Fibroblast of lung (primary cell): ENCODE measurements at places on chromosomes 4 and X.

- DNase-seq, result no peak
Measured at GRCh38 chr4:39825090-39825489, 127.2 kb downstream of the UBE2K start.

DNA sequence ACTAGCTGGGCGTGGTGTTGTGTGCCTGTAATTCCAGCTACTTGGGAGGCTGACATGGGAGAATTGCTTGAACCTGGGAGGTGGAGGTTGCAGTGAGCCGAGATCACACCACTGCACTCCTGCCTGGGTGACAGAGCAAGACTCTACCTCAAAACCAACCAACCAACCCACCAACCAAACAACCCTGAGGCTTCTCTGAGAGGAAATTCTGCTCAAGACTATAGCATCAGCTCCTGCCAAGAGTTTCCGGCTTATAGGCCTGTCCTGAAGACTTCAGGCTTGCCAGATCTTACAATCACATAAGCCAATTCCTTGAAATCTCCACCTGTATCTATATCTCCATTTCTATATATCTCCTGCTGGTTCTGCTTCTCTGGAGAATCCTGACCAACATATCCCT, 173.8 kb upstream of the TBC1D9 start:
- no peak for DNase-seq

DNA sequence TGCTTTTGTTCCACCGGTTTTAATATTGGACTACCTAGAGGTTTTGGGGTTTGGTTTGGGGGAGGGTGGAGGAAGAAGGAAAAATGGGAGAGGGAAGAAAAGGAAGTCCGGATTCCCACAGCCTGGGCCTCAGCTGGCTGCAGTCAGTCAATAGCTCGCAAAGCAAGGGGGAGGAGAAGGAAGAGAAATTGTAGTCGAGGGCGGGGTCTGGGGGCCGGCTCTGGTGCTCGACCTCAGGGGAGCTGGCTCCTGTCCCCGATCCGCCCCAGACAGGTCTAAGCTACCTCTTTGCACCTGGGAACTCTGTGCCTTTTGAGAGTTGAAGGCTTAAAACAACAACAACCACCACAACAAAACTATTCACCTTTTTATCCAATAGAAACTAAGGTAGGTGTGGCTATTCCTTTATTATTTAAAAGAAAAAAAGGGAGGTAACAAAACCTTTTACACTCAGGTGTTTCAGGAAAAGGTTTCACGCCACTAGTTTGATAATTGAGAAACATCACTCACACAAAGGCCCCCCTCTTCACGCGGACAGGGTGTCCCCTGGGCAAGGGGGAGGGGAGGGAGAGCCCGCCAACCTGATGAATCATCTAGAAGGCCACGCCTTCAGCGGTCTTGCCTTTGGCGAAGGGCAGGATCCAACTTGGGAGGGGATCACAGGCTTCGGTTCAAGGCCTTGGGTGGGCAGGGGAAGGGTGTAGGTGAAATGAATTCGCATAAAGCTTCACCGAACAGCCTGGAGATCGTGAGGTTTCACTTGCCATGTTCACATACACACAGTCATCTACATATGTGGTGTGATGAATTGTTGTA, 1.6 kb upstream of the LNX1 start:
- peak; percentile 48 for DNase-seq

GRCh38 chr4:83362492-83363329, 28.1 kb upstream of the HPSE start:
- peak; percentile 55 for DNase-seq

GRCh38 chrX:17634542-17635207, 102.6 kb upstream of the SCML1 start:
- DNase-seq, result no peak

DNA sequence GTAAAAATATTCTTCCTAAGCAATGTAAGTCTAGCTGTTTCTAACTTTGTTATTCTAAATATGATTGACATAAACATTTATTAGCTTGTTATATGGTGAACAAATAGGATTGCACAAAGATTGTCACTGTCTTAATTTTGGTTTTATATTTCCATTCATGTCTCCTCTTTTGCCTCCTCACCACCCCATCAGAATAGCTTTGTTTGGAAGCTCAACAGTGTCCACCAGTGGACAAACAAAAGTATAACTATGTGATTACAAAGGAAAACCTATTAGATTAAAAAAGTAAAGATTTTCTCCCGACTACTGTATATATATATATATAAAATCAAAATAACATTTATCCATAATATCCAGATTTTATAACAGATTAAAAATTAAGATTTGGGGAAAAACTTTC, 468.2 kb downstream of the ZIC3 start:
- no peak for DNase-seq

DNA sequence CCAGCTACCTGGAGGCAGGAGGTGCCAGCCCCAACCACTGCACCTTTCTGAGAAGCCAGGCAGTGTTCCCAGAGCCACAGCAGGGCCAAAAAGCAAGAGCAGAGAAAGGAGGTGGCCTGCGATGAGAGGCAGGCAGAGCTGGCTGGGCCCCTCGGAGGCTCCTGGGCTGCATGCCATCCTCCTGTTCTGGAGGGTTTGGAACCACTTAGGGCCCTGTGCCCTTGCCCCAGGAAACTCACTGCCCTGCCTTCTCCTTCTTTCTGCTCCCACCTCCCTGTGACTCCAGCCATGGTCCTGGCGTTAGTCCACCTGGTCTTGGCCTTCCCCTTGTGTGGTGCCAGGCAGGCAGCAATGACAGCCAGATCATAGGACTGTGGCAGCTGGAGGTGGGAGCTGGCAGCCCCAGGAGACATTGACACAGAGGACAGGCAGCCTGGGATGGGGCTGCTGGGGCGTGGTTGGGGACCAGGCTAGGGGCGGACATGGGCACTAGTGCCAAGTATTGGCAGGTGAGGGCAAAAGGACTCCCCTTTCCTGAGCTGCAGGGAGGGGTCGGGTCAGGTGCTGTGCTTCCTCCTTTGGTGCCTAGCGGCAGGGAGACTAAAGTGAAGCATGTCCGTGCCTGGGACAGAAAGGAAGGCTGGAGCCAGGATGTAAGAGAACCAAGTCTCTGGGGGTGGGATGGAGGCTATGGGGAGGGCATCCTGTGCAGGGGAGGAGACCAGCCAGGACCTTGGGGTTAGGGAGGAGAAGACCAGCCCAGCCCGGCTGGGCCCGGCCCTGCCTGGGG, 1.4 kb downstream of the APLN start:
- no peak for DNase-seq

DNA sequence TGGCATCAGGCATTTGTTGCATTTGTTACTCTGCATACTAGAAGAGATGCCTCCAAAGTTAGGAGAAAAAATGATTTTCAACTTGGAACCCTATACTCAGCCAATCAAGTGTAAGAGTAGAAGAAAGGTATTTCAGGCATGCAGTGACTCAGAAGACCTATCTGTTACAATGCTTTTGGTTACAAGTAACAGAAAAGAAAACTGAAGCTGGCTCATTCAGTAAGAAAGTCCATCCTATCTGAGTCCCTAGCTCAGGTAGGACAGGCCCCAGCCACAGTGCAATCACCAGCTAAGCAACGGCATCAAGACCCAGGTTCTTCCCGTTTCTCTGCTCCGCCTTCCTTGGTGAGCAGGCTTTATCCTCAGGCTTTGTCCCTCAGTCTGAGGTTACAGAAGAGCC, 23.3 kb downstream of the MECP2 start:
- DNase-seq, result peak; percentile 44

DNA sequence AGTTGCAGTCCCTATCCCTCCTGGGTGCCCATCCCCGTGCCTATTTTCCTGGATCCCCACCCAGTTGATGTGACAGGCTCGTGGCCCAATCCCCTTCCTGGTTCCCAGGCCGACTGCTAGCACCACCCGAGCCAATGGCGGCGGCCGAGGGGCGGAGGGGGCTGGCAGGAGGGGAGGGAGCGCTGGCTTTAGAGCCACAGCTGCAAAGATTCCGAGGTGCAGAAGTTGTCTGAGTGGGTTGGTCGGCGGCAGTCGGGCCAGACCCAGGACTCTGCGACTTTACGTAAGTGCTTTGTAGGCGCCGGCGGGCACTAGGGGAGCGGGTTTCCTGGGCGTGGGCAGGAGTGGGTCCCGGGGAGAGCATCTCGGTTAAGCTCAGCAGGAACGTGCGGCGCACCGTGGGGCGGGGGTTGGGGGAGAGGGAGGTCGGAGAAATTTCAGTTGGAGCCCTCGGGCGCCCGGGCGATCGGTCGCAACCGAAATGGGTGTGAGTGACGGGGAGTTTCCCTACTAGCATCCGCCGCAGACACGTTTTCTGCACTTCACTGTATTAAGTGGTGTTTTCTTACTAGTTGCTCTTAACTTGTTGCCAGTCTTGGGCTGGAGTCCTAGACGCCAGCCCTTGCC, at the start of gene PLS3:
Gene PLS3 (plus strand): TSS at position 197 of the 627 bp plus-strand sequence. CDS start 49,077 bp downstream, outside the sequence.
- DNase-seq, result peak; percentile 83

- DNase-seq, result no peak
Measured at GRCh38 chrX:36642052-36642451, 366.1 kb upstream of the FAM47C start.

- peak; percentile 19 for DNase-seq
Measured at GRCh38 chr4:60948008-60948407, 252.1 kb upstream of the ADGRL3 start.

- DNase-seq, result no peak
Measured at GRCh38 chr4:175970072-175970471, 95.6 kb upstream of the WDR17 start.
